ENCODE measurements at places on chromosomes 3 and 15.

- no peak for DNase-seq
Measured at GRCh38 chr3:126828306-126828705, 124.3 kb downstream of the CHCHD6 start.

GRCh38 chr3:176931991-176932390, 265.3 kb downstream of the TBL1XR1 start:
- no peak for DNase-seq

GRCh38 chr3:136535906-136536305, 216.3 kb downstream of the STAG1 start:
- DNase-seq = no peak

- no peak for DNase-seq
Measured at GRCh38 chr15:50307799-50308198, 42.3 kb upstream of the HDC start.

DNA sequence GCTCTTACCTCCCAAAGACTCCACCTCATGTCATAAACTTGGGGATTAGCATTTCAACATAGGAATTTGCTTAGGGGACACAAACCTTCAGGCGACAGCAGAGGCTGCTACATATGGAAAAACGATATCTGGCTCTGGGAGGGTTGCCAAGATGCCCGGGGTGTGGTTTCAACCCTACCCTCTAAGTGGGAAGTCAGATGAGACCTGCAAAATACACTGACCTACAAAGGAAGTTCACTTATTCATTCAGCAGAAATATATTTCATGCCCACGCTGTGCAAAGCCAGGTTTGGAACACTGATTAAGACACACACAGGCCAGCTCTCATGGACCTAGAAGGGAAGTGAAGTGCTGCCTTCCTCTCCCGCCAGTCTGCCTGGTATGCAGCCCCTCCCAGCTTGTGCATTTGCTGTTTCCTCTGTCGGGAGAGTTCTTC, 239.3 kb downstream of the FEZF2 start:
- no peak for DNase-seq

DNA sequence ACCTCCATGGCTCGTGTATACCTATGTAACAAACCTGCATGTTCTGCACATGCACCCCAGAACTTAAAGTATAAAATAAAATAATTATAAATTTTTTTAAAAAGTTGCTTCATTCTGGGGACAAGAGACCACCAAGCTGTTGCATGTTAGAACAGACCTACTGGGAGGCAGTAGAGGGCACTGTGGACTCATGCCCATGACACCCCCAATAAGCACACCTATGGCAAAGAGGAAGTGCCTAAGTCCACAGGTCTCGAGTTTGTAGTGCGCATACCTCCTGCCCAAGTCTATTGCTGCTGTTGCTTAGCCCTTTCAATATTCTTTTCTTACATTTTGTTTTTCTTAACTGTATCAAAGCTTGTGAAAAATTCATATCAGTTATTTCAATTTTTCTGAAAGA, 267.9 kb upstream of the THBS1 start:
- no peak for DNase-seq

- DNase-seq = no peak
Measured at GRCh38 chr15:90762109-90762508, 45.0 kb downstream of the BLM start.

DNA sequence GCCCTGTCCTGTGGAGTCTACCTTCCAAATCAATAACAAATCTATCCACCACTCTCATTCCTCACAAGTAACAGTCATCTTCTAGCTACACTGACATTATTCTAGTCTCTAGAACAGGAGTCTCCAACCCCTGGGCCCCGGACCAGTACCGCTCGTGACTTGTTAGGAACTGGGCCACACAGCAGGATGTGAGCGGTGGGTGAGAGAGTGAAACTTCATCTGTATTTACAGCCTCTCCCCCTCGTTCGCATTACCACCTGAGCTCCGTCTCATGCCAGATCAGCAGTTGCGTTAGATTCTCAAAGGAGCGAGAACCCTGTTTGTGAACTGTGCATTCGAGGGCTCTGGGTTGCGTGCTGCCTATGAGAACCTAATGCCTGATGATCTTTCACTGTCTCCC, 31.9 kb downstream of the ROBO2 start:
- no peak for DNase-seq

Measured in left renal pelvis (tissue), 4 donors.